Islet precursor cell (in vitro differentiated cells): ENCODE measurements at places on chromosomes 7 and 10.

DNA sequence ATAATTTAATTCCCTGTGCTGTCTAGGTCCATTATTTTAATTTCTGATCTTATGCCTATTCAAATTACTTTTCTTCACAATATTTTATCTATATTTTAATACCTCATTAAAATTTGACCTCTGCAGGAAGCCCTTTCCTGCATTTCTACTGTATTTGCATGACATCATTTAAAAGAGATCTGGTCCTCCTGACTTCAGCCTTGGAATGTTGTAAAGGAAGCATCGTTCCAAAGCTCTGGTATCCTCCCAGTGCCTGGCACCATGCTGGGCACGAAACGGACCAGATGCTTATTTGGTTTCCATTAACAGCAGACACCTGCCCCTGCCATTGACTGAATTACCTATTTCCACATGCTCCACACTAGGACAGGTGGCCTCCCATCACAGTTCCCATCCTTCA lies 247.5 kb downstream of the KLF6 start:
- DNase-seq: no peak

DNA sequence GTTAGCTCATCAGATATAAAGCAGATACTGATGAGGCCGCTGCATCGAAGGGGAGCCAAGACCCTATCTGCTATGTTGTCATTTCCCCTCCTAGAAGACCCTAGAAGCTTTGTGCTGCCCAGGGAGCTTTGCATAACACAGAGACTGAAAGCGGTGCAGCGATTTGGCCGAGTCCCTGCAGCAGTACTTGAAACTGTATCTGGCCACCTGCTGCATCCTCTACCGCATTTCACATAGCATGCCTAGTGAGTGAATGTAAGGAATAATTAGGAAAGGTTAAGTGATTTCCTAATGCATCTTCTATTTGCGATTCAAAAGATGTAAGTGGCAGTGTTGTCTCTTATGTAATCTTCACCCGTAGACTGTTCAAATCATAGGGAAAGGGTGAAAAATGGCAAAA lies 106.7 kb downstream of the LRMDA start:
- DNase-seq: no peak

DNA sequence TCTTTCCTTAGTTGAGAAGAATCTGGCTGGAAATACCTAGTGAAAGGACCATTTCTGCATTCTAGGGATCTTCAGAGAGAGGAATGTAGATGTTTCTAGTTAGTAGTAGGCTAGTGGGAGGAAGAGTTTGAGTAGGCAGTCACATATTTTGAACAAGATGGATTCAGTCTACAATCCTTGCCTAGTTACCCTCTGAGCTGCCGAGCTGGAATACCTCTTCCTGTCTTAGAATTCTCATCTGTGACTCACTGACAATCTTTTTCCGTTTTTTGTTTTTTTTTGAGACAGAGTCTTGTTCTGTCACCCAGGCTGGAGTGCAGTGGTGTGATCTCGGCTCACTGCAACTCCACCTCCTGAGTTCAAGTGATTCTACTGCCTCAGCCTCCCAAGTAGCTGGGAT lies 30.7 kb upstream of the PLPP4 start:
- DNase-seq: no peak

GRCh38 chr10:102588875-102589274 lies 55.4 kb upstream of the TRIM8 start:
- DNase-seq: no peak

GRCh38 chr10:76408646-76409045 lies 977.2 kb downstream of the LRMDA start:
- DNase-seq: no peak

DNA sequence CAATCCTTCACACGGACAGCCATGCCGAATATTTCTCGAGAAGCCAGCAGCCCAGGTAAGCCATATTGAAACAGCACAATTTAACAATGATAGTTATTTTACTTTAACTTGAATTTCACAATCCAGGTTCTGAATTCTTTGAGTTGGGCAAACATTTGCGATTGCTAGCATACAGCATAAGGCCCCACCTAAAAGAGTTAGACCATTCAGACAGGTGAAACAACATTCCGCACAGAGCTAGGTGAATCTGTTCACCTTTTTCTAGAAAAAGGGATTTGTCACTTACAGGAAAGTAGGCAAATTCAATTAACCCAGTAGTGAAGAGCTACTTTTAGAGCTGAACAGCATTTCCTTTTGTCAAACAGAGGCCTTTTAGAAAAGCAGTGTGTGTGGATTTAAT lies 45.3 kb downstream of the CREB3L2 start:
- no peak for DNase-seq

DNA sequence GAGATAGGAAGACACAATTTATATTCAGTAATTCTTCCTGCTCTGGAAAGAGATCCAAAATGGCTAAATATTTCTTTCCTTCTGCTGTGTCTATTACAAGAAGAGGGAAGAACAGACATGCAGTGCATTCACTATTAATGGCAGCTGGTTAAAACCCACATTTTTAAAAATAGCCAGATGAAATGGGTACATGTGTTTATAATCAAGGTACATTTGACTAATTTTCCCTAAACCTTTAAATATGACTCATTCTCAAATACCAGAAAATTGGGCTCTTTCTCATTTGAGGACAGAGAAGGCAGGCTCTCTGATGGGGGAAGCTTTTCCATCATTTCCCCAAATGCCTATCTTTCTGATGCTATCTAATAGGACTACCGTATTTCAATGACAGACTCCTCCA lies 215.7 kb upstream of the HABP2 start:
- DNase-seq: no peak

- DNase-seq: no peak
These were observed 225.8 kb downstream of the IPMK start for GRCh38 chr10:58041901-58042300.
